Type B pancreatic cell (in vitro differentiated cells): ENCODE measurements at places on chromosomes 5 and 9.
A peak's percentile ranks its signal among the peaks of the same experiment; 100 is the strongest.

DNA sequence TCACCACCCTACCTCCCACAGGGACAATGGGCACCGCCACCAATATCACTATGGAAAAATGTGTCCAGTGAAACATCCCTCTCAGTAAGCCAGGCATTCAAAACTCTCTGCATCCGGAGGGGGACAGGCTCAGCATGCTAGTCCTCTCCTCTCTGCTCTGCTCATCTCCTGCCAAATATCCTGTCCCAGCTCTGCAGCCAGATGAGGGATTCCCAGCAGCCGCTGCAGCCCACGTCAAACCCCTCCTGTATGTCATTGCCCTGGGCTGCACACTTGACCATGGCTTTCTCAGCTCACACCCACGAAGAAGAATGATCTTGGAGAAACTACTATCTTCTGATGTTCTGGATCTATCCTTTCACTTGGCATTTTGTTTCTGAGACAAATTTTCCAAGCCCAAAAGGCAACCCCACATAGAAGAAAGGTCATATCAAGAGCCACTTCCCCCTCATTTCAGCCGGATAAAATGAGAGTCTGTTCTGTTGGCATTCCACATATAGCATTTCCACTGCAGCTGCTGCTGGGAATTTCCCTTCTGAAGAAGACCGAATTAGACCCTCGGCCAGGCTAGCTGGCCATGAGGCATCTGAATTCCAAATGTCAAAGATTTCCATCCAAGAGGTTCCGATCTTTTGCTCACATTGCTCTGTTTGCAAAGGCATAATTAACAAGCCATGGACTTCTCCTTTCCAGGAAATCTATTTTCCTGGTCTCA lies 338.0 kb downstream of the ACTL7B start:
- DNase-seq = no peak

DNA sequence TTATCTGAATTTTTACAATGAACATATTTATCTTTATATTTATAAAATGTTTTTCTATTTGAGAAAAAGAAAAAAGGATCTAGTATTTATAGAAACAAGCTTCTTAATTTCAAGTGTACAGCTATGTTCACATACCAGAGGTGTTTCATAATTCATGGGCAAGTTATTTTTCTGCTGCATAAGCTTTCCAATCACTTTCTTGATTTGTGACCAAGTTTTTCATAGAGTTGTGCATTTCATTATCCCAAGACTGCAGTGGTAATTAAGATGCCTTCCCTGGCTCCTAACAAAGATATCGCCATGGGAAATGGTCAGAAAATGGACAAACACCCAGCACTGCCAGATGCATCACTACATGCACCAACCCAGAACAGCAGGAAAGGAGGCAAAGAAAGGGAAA lies 124.6 kb downstream of the GNAQ start:
- no peak for DNase-seq

- DNase-seq = no peak
Observed at GRCh38 chr5:1417586-1418225, 27.5 kb downstream of the SLC6A3 start.

- DNase-seq = peak; percentile 79
Observed at GRCh38 chr5:112419164-112419985, at the start of gene EPB41L4A. Gene EPB41L4A, minus strand, starts transcription at chr5:112419277. Its CDS starts 238 bp downstream, at chr5:112419039.

DNA sequence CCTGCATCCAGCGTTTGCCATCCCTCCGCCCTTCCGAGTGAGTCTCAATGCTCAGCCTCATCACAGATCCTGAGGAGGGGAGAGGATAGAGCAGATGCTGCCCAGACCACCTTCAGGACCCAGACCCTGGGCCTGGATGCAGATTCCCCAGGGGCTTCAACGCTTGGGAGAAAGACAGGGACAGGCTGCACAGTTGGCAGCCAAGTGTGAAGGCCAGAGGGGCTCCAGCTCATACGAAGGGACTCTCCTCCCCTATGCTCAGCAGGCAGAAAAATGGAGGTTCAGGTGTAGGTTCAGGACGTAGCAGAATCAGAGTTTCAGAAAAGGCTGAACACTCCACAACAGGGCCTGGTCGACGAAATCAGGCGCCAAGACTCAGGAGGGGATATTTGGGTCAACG lies 378.5 kb upstream of the IRX1 start:
- no peak for DNase-seq

- DNase-seq = no peak
Observed at GRCh38 chr9:113989714-113990569, 88.2 kb downstream of the AMBP start.

- DNase-seq = no peak
Observed at GRCh38 chr9:38768351-38768761, 48.4 kb upstream of the FAM240B start.

DNA sequence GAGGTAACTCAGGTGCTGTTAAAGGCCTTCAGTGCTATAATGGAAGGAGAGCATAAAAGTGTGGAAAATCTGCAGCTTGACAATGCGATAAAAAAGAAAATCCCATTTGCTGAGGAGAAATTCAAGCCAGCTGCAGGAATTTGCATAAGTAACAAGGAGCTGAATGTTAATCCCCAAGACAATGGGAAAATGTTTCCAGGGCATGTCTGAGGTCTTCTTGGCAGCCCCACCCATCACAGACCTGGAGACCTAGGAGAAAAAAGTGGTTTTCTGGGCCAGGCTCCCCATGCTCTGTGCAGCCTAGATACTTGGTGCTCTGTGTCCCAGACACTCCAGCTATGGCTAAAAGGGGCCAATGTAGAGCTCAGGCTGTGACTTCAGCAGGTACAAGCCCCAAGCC lies 1159.6 kb downstream of the CDH18 start:
- DNase-seq = no peak

DNA sequence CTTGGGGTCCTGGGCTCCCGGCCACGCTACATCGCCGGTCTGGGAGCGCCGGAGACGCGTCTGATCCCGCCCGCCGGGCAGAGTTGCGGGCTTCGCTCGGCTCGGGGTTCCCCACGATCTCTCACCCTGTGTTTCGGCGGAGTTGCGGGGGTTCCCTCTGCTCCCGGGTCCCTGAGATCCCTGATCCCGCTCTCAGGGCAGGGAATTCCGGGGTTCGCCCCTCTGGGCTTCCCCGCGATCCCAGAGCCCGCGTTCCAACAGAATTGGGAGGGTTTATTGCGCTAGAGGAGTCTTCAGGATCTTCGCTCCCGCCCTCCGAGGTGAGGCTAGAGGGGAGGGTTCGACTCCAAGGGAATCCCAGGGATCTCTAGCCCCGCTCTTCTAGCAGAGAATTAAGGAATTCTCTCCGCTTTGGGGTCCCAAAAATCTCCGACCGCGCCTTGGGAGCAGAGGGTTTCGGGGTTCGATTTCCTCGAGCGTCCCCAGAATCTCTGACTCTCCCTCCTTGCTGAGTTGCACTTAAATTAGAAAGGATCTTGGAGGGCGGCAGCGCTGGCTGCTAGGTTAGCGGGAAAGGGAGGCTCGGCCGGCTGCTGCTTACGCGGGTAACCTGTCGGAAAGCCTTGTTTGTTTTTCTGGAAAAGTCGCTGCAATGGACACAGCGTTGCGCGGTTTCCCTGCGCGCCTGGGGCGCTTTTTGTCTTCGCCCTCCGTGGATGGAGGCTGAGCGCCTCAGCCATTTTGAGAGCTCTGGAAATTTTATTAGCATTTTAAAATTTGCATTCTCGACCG lies 1.3 kb downstream of the DMRT1 start:
- DNase-seq = no peak

GRCh38 chr9:102461156-102461819 lies 533.8 kb upstream of the CYLC2 start:
- no peak for DNase-seq

DNA sequence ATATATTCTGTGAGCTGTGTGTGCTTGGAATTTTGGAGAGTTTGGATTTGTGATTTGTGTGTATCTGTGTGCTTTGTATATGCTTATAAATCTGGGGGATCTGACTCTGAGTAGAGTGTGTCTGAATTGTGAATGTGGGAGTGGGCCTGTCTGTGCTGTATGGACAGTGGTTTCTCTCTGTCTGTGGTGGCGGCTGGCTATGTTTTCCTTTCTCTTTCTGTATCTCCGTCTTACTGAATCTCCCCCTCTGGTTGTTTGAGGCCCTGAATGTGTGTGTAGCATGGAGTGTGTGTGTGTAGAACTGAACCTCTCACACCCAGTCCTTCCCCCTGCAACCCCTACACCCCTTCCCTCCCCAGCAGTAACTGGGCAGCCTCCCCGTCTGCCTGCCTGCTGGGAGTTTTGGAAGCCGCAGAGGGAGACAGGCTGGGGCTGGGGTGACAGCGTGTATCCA lies 4.7 kb downstream of the CXXC5 start:
- DNase-seq = no peak

GRCh38 chr5:23084815-23085214 lies 231.7 kb upstream of the CDH12 start:
- no peak for DNase-seq

DNA sequence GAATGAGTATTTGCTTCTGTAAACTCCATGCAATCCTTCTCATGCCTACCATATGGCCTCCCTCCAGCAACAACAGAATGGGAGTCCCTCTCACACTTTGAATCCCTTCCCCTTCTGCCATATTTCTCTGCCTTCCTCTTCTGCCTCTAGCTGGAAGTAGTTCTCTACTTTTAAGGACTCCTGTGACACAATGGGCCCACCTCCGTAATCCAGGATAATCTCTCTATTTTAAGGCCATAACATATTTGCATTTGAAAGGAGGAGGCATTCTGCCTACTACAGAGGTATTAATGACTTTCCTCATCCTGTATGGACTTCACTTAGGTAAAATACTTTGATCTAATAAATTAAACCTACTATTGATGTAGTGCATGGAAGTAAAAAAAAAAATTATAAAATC lies 155.4 kb upstream of the ITGA1 start:
- no peak for DNase-seq

- DNase-seq = no peak
Observed at GRCh38 chr9:5452286-5452609, 1.9 kb downstream of the CD274 start.

DNA sequence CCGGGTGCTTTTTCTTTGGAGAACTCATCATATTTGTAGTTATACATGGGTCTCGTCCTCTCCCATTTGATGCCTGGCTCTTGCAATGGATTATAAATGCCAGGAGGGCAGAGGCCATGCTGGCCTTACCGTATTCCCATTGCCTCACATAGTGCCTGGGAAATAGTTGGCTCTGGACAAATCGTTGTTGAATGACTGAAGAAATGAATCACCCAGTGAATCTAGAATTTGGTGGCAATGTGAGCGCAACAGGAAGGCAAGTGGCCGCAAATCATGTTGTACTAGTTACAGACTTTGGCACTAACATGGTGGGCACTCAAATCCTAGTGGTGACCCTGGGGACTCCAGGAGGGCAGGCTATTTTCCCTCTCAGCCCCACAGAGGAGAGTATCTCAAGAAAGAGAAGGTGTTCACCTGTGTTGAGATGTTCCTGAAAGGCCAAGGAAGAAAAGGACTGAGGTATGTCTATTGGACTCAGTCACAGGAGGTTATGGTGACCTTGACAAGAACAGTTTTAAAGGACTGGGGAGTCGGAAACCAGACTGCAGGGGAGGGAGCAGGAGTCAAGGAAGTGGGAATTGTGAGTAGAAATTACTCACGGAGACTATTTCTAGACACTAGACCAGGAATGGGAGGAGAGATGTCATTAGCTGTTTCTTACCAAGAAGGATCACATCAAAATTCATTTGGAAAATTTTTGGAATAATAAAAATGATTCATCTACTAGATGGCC lies 61.7 kb upstream of the COL15A1 start:
- no peak for DNase-seq

GRCh38 chr9:137461316-137461662 lies 2.2 kb upstream of the NSMF start:
- DNase-seq = no peak

GRCh38 chr5:132225165-132226032 lies 2.3 kb downstream of the P4HA2 start:
- no peak for DNase-seq

GRCh38 chr5:156934450-156935211 lies 28.4 kb downstream of the TIMD4 start:
- DNase-seq = no peak

DNA sequence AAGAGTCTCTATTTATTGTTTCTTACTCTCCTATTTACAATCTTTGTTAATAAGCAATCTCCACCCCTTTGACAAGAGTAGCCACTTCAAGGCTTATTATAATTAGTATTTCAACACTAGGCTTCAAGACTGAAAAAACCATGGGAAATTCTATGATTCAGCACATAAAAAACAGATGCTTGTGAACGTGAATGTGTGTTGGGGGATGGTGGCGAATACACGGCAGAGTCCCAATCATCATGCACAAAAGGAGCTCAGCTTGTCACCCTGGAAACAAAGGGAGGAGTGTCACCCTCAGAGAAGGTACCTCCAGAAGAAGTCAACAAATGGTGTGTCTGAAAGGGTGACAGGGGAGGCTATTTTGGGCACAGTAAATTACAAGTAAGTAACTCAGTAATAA lies 157.2 kb upstream of the RETREG1 start:
- DNase-seq = no peak

DNA sequence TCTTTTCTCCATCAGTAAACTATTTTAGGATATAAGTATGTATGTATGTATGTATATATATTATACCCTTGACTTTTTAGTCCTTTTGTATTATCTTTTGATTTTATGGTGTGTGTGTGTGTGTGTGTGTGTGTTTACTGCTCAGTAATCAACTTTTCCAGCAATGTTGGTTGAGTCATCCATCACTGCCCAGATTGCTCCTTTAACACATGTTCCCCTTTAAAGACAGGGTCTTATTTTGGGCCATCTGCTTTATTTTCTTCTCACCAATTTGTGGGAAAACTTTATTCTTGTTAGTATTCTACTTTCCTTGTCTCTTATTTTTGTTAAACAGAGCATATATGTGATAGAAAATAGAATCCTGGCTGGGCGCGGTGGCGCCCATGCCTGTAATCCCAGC lies 28.1 kb downstream of the ANKRD33B start:
- DNase-seq = no peak
